ENCODE measurements at places on chromosomes 3 and 15. TPM values are rescaled to one million over a fixed set of nuclear protein-coding genes. Genes with fewer than 3 reads are reported as not detected.

DNA sequence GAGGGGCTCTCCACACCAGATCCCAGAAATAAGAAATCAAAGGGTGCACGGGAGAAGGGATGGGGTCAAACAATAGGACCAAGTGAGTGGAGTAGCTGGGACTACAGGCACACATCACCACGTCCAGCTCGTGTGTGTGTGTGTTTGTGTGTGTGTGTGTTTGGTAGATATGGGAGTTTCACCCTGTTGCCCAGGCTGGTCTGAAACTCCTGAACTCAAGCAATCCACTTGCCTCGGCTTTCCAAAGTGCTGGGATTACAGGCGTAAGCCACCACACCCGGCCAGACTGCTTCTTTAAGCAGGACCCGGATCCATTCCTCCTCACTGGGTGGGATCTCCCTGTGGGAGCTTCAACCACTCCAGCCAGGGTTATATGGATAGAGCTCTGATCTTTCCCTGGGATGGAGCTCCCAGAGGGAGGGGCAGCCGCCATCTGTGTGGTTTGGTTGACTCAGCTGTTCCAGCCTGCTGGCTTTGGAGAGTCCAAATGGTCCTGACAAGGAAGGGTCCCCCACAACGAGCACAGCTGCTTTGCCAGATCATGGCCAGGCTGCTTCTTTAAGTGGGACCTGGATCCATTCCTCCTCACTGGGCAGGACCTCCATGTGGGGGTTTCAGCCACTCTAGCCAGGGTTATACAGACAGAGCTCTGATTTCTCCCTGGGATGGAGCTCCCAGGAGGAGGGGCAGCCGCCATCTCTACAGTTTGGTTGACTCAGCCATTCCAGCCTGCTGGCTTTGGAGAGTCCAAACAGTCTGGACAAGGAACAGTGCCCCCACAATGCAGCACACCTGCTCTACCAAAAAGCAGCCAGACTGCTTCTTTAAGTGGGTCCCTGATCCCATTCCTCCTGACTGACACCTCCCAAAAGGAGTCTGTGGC lies 9.1 kb upstream of the AVEN start:
- no peak overlapping the region for H3K27ac ChIP-seq
- peaks cover 5% of the 10 kb centered on the region for H3K4me1 ChIP-seq
- no peak overlapping the region for H3K4me3 ChIP-seq
- H3K36me3 ChIP-seq: no peaks in the 10 kb centered on the region
- H3K27me3 ChIP-seq: peaks cover 5% of the 10 kb centered on the region

GRCh38 chr3:46896386-46896785 lies 18.9 kb downstream of the PTH1R start:
- H3K27me3 ChIP-seq: peaks cover 60% of the 10 kb centered on the region
- no peak overlapping the region for H3K27ac ChIP-seq
- no peak for DNase-seq
- H3K4me3 ChIP-seq: no peak overlapping the region
- no peaks in the 10 kb centered on the region for H3K4me1 ChIP-seq

Gene RPL39L
- 62.8 TPM for polyA plus RNA-seq

DNA sequence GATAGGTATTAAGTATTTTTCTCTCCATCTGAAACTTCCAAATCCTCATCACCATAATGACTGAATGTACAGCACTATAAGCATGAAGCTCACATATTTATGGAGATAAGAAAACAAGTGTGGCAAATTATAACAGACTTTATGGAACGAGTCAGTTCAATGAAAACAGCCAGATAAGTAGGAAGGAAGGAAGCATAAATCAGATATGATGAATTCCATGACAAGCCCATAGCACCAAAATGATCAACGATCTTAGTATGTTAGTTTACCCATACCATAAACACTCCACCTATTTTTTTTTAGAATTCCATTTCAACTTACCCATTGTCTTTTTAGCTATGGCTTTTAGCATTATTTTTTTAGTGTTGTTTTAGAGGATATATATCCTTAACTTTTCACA lies 169.5 kb downstream of the TNIK start:
- no peak overlapping the region for H3K27ac ChIP-seq
- no peak overlapping the region for H3K4me3 ChIP-seq
- H3K27me3 ChIP-seq: no peaks in the 10 kb centered on the region
- peaks cover 2% of the 10 kb centered on the region for H3K4me1 ChIP-seq

GRCh38 chr3:67031986-67032385 lies 33.9 kb downstream of the KBTBD8 start:
- H3K4me3 ChIP-seq: no peak overlapping the region
- no peaks in the 10 kb centered on the region for H3K36me3 ChIP-seq
- H3K27ac ChIP-seq: no peak overlapping the region
- H3K4me1 ChIP-seq: peaks cover 15% of the 10 kb centered on the region

Gene SETD5
- 69.1 TPM for polyA plus RNA-seq

GRCh38 chr3:13235079-13235478 lies 161.8 kb upstream of the IQSEC1 start:
- peak; percentile 80 for DNase-seq
- no peaks in the 10 kb centered on the region for H3K36me3 ChIP-seq
- H3K27me3 ChIP-seq: peaks cover 73% of the 10 kb centered on the region
- H3K27ac ChIP-seq: no peak overlapping the region

DNA sequence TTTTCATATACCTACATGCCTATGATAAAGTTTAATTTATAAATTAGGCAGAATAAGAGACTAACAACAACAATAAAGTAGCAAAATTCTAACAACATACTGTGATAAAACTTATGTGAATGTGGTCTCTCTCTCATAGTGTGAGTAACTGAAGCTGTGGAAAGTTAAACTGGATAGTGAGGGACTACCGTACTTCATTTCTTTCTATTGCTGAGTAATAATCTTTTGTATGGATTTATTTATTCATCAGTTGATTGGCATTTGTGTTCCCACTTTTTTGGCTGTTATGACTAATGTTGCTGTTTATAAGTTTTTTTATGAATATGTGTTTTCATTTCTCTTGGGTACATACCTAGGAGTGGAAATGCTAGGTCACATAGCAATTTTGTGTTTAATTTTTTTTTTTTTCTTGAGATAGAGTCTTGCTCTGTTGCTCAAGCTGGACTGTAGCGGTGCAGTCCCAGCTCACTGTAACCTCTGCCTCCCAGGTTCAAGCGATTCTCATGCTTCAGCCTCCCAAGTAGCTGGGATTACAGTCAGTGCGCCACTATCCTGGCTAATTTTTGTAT lies 41.0 kb downstream of the RNF111 start:
- H3K4me1 ChIP-seq: no peaks in the 10 kb centered on the region
- no peak overlapping the region for H3K27ac ChIP-seq
- H3K4me3 ChIP-seq: no peak overlapping the region
- H3K27me3 ChIP-seq: no peaks in the 10 kb centered on the region
- peaks cover 36% of the 10 kb centered on the region for H3K36me3 ChIP-seq

DNA sequence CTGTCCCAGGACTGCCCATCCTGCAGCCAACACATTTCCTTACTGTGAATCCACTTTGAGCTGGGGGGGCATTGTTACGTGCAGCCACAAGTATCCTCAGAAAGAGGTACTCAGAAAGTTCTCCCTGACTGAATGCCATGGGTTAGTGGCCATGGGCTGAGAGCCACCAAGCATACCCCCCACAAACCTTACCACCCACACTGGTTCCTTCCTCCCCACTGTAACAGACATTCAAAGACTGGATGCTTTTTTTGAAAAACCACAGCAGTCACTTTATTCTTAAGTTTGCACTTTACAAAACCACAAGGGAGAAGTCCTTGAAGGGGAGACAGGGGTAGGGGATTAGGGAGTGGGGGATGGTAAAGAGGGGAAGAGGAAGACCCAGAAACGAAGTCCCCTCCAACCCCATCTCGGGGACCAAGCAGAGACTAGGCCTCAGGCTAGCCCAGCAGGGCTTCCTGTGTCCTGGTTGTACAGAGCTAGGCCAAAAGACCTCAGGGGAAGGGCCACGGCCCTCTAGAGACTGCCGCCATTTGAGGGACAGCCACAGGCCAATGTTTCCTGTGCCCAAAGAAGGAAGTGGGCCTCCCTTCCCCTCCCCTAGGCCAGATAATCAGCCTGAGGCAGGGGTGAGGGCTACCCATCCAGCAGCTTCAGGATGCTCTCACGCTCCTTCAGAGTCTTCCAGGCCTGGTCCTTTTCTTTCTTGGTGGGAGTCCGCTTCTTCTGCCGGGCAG lies 10.1 kb upstream of the CAMK1 start:
- H3K27ac ChIP-seq: peak overlapping the region; percentile 11
- H3K36me3 ChIP-seq: peaks cover 39% of the 10 kb centered on the region
- no peak for DNase-seq
- peaks cover 13% of the 10 kb centered on the region for H3K4me1 ChIP-seq
- no peak overlapping the region for H3K4me3 ChIP-seq

- H3K27me3 ChIP-seq: peaks cover 2% of the 10 kb centered on the region
- no peak overlapping the region for H3K27ac ChIP-seq
- DNase-seq: no peak
- no peak overlapping the region for H3K4me3 ChIP-seq
Measured at GRCh38 chr15:92505611-92506010, 111.9 kb downstream of the ST8SIA2 start.

- H3K27me3 ChIP-seq: peaks cover 4% of the 10 kb centered on the region
- H3K36me3 ChIP-seq: no peaks in the 10 kb centered on the region
- DNase-seq: no peak
- H3K27ac ChIP-seq: no peak overlapping the region
- H3K4me3 ChIP-seq: no peak overlapping the region
Measured at GRCh38 chr3:15973940-15974339, 176.2 kb upstream of the ANKRD28 start.

GRCh38 chr15:28880680-28881079 lies 5.1 kb upstream of the APBA2 start:
- DNase-seq: no peak
- no peak overlapping the region for H3K4me3 ChIP-seq
- no peaks in the 10 kb centered on the region for H3K27me3 ChIP-seq
- no peaks in the 10 kb centered on the region for H3K36me3 ChIP-seq
- no peak overlapping the region for H3K27ac ChIP-seq

Gene TLR9
- not detected for polyA plus RNA-seq

Gene KIF7
- 1.9 TPM for polyA plus RNA-seq

GRCh38 chr3:123105201-123106189 lies 38.7 kb downstream of the PDIA5 start:
- DNase-seq: no peak
- H3K4me3 ChIP-seq: no peak overlapping the region
- no peaks in the 10 kb centered on the region for H3K27me3 ChIP-seq
- H3K36me3 ChIP-seq: peaks cover 88% of the 10 kb centered on the region
- no peaks in the 10 kb centered on the region for H3K4me1 ChIP-seq
- no peak overlapping the region for H3K27ac ChIP-seq

GRCh38 chr15:101765772-101766456 lies 37.4 kb upstream of the OR4F6 start:
- H3K36me3 ChIP-seq: no peaks in the 10 kb centered on the region
- H3K4me1 ChIP-seq: no peaks in the 10 kb centered on the region
- no peaks in the 10 kb centered on the region for H3K27me3 ChIP-seq
- H3K27ac ChIP-seq: no peak overlapping the region
- H3K4me3 ChIP-seq: no peak overlapping the region

GRCh38 chr15:31328969-31329639 lies 2.5 kb downstream of the KLF13 start:
- no peaks in the 10 kb centered on the region for H3K36me3 ChIP-seq
- DNase-seq: peak; percentile 11
- peaks cover 1% of the 10 kb centered on the region for H3K27me3 ChIP-seq
- H3K4me1 ChIP-seq: peaks cover 7% of the 10 kb centered on the region
- peak overlapping the region; percentile 69 for H3K4me3 ChIP-seq

Gene CTXN2
- not detected for polyA plus RNA-seq

GRCh38 chr3:127374086-127375010 lies 86.5 kb upstream of the PRR20G start:
- no peak overlapping the region for H3K4me3 ChIP-seq
- H3K27me3 ChIP-seq: no peaks in the 10 kb centered on the region
- DNase-seq: peak; percentile 26
- H3K36me3 ChIP-seq: no peaks in the 10 kb centered on the region

DNA sequence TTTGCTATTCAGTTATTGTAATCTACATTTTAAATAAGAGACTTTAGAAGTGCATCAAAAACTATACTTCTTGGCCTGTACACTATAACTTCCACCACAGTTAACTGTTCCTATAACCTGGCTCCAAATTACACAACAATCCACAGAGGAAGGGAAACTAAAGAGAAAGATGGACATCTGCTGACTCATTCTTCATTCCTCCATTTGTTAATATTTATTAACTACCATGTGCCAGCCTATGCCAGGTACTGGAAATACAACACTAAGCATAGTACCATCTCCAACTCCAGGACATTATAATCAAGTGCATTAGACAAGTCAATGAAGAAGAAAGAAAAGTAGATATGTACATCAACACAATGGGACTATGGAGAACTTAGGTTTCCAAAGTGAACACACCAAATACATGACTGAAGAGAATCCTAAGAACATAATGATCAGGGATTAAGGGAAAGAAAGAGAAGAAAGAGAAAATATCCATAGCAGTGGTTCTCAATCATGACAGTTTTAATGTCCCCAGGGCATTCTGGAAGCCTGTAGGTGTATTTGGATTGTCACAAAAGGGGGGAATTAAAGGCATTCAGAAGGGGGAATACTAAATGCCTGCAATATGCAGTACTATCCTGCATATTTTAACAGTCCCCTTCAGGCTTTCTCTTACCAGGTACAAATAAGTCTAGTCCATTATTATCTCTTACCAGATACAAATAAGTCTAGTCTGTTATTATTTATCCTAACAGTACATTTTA lies 8.9 kb downstream of the ICE2 start:
- no peak for DNase-seq
- no peaks in the 10 kb centered on the region for H3K4me1 ChIP-seq
- H3K36me3 ChIP-seq: peaks cover 83% of the 10 kb centered on the region
- no peak overlapping the region for H3K4me3 ChIP-seq

DNA sequence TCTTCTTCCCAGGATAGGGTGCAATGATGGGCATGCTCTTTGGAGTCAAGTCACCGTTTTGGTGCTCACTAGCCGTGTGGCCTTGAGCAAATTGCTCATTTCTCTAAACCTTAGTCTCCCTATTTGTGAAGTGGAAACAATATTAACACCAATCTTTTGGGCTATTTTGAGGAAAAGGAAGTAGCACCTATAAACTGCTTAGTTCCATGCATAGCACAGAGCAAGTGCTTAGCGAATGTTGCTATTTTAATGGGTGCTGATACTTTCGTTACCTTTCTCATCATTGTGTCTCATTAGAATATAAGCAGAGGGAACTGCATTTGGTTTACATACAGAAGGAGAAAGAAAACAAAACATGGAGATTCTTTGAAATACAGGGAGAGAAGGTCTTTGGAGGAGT lies 66.1 kb downstream of the BOC start:
- no peak for DNase-seq
- peaks cover 7% of the 10 kb centered on the region for H3K27me3 ChIP-seq
- no peak overlapping the region for H3K27ac ChIP-seq
- peaks cover 9% of the 10 kb centered on the region for H3K4me1 ChIP-seq
- no peak overlapping the region for H3K4me3 ChIP-seq

DNA sequence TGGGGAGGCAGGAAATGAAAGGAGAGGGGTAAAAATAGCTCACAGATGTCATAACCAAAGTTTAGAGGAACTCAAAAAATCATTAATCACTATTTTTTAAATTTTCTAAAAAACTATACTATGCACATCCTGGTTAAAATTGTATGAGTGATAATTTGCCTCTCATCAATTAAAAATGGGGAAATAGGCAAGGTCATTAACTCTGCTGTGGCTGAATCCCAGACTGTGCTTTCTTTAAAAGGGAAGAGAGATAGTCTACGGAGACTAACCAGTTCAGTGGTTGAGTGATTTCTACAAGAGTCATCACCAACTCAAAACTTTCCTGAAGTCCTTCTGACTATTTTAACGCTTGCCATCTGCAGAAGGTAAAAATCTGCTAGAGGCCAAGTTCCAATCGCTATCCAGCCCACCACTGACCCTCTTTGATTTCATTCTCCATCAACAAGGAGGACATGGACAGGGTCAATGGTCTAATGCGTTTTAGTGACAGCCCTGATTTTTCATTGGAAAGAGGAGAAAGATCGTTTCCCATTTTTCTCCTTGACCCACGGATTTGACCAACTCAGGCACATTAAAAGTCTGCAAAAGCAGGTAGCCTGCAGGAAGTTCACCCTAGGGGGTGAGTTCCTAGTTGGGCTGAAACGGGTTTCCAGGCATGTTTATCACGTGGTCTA lies 850 bp downstream of the SUCLG2 start:
- peak overlapping the region; percentile 88 for H3K27ac ChIP-seq
- H3K4me3 ChIP-seq: peak overlapping the region; percentile 91
- DNase-seq: no peak
- peaks cover 14% of the 10 kb centered on the region for H3K4me1 ChIP-seq

All from K562 (cell line).